ENCODE measurements at places on chromosomes 16 and 17.

DNA sequence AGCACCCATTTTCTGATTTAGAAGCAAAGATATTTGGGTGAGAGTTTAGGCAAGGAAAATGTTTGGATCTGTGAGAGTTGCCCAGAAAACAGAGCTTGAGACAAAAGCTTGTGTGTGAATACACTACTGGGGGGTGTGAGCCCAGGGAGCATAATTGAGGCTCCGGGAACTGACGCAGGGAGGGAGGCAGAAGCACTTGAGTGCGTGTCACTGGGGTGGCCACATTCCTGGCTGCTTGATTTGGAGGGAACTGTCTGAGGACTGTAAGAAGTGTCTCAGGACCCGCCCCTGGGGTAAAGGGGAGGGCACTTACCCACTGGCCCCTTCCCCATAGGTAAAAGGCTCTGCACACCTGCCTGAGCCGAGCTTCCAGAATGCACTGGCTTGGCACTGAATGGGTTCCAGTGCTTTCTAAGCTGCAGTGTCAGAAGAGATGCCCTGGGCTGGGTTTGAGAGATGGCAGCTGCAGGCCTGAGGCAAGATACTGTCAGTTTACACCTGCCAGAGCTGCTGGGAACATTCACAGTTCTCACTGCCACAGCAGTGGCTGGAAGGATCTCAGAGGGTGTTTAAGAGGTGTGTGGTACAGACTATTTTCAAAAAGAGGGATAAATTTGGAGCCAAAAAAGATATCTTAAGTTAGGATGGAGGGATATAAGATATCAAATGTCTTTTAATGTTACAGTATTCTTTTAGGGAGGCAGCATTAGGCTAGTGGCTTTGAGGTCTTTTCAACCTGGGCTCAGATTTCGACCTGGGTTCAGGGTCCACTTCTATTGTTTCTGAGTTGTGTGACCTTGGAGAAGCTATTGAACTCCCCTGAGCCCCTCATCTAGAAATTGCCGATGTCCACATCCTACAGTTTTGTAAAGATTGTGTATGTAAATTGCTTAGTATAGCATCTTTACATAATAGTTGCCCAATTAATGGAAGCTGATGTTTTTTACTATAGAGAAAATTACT, 6.9 kb upstream of the TEX2 start:
- no peak for DNase-seq

GRCh38 chr16:25081702-25082101, 29.8 kb upstream of the LCMT1 start:
- DNase-seq: no peak

DNA sequence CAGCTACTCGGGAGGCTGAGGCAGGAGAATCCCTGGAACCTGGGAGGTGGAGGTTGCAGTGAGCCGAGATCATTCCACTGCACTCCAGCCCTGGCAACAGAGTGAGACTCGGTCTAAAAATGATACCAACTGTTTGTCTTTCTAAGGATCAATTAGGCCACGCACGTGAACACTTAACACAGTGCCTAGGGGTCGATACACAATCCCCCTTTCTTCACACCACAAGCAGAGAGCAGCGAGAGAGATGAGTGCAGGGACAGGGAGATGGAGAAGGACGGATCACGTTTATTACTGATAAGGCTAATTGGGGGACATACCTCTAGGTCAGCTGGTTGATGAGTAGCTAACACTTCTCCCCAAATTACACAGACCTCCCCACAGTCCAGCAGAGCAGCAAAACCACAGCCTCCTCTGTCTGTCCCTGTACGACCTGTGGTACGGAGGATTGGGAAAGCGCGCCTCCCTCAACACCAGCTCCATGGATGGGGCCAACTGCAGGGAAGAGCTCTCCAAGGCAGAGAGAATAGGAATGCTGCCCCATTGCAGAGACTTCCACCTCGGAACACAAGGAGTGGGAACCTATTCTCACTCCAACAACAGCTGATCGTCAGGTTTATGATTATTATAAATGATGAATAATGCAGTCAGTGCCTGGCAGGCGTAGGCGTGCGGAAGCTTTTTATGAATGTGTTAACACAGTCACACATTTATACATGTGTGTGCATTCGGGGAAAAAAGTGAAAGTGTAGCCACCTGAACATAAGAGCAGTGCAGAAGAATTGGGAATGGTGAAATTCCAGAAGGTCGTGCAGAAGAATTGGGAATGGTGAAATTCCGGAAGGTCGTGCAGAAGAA, 155.1 kb downstream of the C16orf95 start:
- no peak for DNase-seq

GRCh38 chr16:60852635-60853034, 1183.6 kb downstream of the CDH8 start:
- DNase-seq: no peak

DNA sequence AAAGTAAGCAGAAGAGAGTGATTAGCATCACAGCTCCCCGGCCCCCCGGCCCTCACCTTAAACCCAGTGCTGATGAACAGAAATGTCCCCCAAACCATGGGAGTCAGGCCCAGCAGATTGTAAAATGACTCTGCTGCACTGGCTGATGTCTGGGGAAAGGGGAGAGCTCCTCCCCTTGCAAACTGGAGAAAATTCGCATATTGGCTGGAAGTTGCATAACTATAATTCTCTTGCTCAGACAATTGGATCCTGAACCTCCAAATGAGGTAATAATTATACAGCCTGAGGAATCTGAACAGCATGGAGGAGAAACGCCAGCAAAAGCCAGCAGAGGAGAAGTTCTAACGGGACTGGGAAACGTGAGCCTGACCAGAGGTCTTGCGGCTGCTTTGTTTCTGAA, 109.7 kb downstream of the C16orf95 start:
- no peak for DNase-seq

- DNase-seq: no peak
These were observed 28.1 kb downstream of the TEX2 start for GRCh38 chr17:64234961-64235360.

DNA sequence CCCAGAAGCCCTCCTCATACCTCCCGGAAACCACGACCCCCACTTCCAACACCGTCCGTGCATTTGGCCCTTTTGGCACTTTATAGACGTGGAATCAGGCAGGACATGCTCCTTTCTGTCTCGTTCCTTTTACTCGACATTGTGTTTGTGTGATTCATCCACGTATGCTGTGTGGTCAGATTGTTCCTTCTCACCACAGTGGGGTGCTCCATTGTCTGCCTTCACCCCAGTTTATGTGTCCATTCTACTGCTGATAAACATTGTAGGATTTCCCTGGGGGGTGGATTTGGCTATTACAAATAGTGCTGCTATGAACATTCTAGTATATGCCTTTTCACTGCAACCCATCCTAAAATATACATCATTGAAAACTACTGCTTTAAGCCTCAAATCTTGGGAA, 28.9 kb upstream of the RPH3AL start:
- no peak for DNase-seq

DNA sequence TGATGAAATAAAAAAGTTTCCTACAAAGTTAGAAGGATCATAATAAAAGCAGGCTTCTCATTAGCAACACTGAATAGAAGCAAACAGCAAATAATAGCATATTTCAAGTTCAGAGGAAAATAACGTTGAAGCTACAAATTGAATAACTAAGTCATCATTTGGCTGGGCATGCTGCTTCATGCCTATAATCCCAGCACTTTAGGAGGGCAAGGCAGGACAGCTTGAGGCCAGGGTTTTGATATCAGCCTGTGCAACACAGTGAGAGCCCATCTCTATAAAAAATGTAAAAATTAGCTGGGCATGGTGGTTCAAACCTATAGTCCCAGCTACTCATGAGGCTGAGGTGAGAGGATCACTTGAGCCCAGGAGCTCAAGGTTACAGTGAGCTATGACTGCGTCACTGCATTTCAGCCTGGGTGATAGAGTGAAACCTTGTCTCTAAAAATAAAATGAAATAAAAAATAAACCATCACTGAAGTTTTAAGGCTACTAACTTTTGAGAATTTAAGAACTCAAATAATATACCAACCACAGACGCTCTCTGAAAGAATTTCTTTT, 25.5 kb downstream of the NCOR1 start:
- DNase-seq: no peak
